ENCODE measurements at places on chromosomes 16 and 17. TPM values are rescaled to one million over a fixed set of nuclear protein-coding genes. Genes with fewer than 3 reads are reported as not detected.

HS3ST6 gene
- total RNA-seq = not detected

DOC2A gene
- total RNA-seq = not detected

TMEM95 gene
- total RNA-seq = not detected

KRT31 gene
- total RNA-seq = not detected

CHD9NB gene
- total RNA-seq = 2.3 TPM

TNFRSF17 gene
- not detected for total RNA-seq

SPATA22 gene
- total RNA-seq = not detected

SLC6A2 gene
- not detected for total RNA-seq

HELZ gene
- total RNA-seq = 87.1 TPM

SLC47A1 gene
- 0.19 TPM for total RNA-seq

TPSAB1 gene
- not detected for total RNA-seq

ITGB4 gene
- 0.38 TPM for total RNA-seq

SUMO2 gene
- 152 TPM for total RNA-seq

ZNF267 gene
- total RNA-seq = 14.4 TPM

PIPOX gene
- 5.1 TPM for total RNA-seq

TRPV3 gene
- 2.0 TPM for total RNA-seq

PITPNM3 gene
- 0.58 TPM for total RNA-seq

TBC1D3B gene
- not detected for total RNA-seq

SDR42E2 gene
- total RNA-seq = not detected

TPSB2 gene
- not detected for total RNA-seq

KCNJ18 gene
- not detected for total RNA-seq

MT3 gene
- not detected for total RNA-seq

CCDC200 gene
- not detected for total RNA-seq

CD300A gene
- under 0.01 TPM for total RNA-seq

SARM1 gene
- total RNA-seq = 7.5 TPM

CDK5R1 gene
- 2.1 TPM for total RNA-seq

XYLT1 gene
- total RNA-seq = 9.4 TPM

NXPH3 gene
- total RNA-seq = 0.38 TPM

SLC38A8 gene
- not detected for total RNA-seq

RPRML gene
- total RNA-seq = not detected

AOC3 gene
- under 0.01 TPM for total RNA-seq

ACSM5 gene
- 0.19 TPM for total RNA-seq

PRR35 gene
- total RNA-seq = not detected

SLFN14 gene
- not detected for total RNA-seq

AHSP gene
- not detected for total RNA-seq

PPP1R27 gene
- 0.19 TPM for total RNA-seq

LAT gene
- 0.28 TPM for total RNA-seq

Data from regular cardiac myocyte (primary cell).